Right hindlimb (tissue), 1 donor: ENCODE measurements at places on chromosomes 1 and 21.
A peak's percentile ranks its signal among the peaks of the same experiment; 100 is the strongest.

- DNase-seq = no peak
Measured at GRCh38 chr1:50424045-50424883, 1.0 kb upstream of the DMRTA2 start.

GRCh38 chr1:182679684-182680083 lies 4.7 kb downstream of the RGS8 start:
- DNase-seq = no peak

DNA sequence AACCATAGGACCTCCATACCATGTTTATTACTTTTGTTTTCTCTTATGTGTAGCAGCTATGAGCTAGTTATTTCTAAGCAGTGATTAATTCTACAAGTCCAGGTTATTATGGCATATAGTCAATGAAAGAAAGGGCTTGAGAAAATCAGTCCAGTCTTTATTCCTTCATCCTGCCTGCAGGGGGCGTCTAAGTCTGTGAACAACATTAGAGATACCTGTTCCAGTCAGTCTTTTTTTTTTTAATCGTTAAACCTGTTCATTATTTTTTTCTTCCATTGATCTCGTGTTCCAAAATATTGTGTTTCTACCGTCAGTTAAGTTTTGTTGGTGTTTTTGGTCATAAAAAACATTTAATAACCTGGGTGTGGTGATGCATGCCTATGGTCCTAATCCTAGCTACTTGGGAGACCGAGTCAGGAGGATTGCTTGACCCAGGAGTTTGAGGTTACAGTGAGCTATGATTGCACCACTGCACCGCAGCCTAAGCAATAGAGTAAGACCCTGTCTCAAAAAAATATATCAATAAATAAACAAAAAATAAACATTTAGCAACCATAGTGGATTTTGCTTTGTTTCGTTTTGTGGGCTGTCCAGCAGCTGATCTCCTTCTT lies 29.4 kb upstream of the CD2 start:
- peak; percentile 52 for DNase-seq

- DNase-seq = no peak
Measured at GRCh38 chr1:172699111-172699510, 40.2 kb downstream of the FASLG start.

- DNase-seq = no peak
Measured at GRCh38 chr1:3945222-3945621, 45.1 kb upstream of the C1orf174 start.

GRCh38 chr1:4089421-4090175 lies 189.5 kb upstream of the C1orf174 start:
- DNase-seq = no peak

GRCh38 chr1:180041582-180041981 lies 87.0 kb downstream of the CEP350 start:
- DNase-seq = no peak
